ENCODE measurements at places on chromosomes 12 and 14. TPM values are rescaled to one million over a fixed set of nuclear protein-coding genes. Genes with fewer than 3 reads are reported as not detected.

UBC gene
- 932 TPM for total RNA-seq

ATL1 gene
- 11.0 TPM for total RNA-seq

DNA sequence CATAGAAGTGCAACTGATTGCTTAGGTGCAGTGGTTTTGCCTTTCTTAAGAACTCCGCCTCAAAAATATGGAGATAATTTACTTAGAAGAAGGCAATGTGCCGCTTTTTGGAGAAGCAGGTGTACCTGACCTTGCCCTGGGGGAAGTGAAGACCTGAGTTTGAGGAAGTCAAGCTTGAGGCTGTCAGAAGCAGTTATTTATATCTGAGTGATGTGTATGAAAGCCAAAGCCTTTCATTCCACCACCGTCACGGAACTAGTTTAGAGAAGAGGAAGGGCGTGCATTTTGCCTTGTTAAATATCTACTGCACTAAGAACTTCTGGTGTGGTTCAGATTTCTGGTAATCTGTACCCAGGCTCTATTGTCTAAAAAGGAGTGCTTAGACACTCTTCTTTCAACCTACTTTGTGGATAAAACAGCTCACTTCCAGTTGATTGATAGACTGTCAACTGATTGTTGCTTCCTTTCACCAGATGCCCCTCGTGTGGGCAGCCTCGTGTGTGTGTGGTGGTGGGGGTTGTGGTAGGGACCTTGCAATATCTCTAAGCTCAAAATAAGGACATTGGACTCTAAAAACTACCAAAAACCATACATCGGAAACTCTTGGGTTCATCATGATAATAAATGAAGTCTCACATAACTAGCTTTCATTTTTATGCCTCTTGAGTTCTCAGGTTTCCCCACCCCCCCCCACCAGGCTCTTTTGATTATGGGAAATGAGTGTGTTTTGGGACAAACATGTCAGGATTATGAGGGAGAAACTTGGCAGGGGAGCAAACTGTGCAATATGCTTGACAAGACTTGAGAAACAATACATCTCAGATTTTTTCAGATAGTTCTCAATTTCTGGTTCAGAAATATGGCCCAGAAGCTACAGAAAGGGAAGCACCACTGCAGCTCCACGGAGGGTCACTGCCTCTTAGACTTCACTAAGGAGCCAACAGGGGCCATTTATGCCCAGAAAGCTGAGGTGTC lies 78.6 kb downstream of the ARF6 start:
- DNase-seq, result peak; percentile 56

DNA sequence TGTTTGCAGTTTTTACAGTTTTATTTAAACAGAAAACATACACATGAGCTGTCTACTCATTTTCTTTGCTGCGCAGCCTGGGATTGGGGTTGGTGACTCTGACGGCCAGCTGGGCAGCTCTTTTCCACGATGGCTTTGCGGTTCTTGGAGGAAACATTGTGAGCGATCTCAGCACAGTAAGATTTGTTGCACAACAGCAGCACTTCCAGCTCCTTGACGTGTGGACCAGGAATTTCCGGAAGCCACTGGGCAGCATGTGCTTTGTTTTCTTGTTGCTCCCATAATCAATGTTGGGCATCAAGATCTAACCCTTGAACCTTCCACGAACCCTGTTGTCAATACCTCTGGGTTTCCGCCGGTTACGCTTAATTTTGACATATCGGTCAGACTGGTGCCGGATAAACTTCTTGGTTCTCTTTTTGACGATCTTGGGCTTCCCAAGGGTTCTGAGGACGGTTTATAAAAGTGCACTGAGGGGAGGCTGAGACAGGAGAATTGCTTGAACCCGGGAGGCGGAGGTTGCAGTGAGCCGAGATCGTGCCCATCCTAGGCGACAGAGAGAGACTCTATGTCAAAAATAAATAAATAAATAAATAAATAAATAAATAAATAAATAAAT lies 21.8 kb downstream of the FKBP11 start:
- no peak for DNase-seq
